ENCODE measurements at places on chromosomes 1 and 21.

- DNase-seq = no peak
- H3K27me3 ChIP-seq = no peaks in the 10 kb centered on the region
- no peak overlapping the region for H3K27ac ChIP-seq
- no peak overlapping the region for H3K4me3 ChIP-seq
- H3K36me3 ChIP-seq = no peaks in the 10 kb centered on the region
- no peaks in the 10 kb centered on the region for H3K4me1 ChIP-seq
Measured at GRCh38 chr21:26795866-26796329, 49.3 kb downstream of the ADAMTS1 start.

DNA sequence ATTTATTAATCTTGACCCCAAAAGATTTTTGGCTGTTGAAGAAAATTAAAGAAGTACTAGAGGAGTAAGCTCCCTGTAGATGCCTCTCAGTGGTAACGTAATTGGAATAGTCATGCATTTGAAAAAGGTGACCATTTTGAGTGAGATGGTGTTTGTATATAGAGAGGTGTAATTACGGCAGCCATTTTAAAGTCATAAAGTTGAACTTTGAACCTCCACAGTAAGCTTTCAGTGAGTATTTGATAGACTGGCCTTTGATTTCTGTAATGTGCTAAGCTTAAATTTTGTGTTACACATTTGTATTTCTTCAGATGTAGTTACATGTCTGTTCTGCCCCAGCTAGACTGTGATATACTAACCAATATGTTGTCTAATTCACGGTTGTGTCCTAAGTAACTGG lies 21.5 kb upstream of the TMCO2 start:
- H3K36me3 ChIP-seq = peaks cover 21% of the 10 kb centered on the region
- H3K27me3 ChIP-seq = no peaks in the 10 kb centered on the region
- H3K4me3 ChIP-seq = no peak overlapping the region
- H3K27ac ChIP-seq = no peak overlapping the region
- no peak for DNase-seq

DNA sequence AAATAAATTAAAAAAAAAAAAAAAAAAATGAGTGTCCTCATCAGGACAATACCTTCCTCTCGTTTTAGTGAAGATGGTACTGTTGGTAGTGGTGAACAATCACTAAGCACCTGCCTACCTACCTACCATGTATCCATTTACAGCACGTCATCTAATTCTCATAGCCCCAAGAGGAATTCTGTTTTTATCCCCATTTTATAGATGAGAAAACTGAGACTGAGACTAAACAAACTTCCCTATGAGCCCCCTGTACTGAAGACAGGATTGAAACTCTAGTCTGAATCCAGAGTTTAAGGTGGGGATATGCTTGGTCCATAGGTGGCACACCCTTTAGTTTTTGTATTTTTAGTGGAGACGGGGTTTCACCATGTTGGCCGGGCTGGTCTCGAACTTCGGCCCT lies 17.3 kb upstream of the THEMIS2 start:
- peaks cover 12% of the 10 kb centered on the region for H3K36me3 ChIP-seq
- no peaks in the 10 kb centered on the region for H3K27me3 ChIP-seq
- H3K27ac ChIP-seq = no peak overlapping the region
- H3K4me3 ChIP-seq = no peak overlapping the region
- no peak for DNase-seq

- no peak overlapping the region for H3K27ac ChIP-seq
- no peak overlapping the region for H3K4me3 ChIP-seq
- peaks cover 9% of the 10 kb centered on the region for H3K4me1 ChIP-seq
- DNase-seq = no peak
- no peaks in the 10 kb centered on the region for H3K27me3 ChIP-seq
Measured at GRCh38 chr1:27770293-27770830, 2.7 kb upstream of the STX12 start.

DNA sequence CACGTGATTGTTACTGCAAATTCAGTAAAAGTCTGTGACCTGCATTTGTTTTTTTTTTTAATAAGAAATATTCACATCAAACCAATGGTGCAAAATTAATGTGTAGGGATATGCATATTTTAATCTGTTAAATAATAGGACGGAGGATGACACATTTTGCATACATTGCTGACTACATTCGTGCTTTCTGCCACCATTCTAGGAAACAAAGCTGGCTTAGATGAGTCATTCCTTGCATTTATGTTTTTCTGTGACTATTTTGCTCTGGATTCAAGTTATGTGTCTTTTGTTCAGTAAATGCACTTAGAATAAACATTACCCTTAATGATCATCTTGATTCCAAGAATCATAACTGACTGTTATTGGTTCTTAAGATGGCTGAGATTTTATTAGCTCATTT lies 23.9 kb upstream of the CYYR1 start:
- no peaks in the 10 kb centered on the region for H3K36me3 ChIP-seq
- H3K4me3 ChIP-seq = no peak overlapping the region
- no peaks in the 10 kb centered on the region for H3K4me1 ChIP-seq
- H3K27ac ChIP-seq = no peak overlapping the region

DNA sequence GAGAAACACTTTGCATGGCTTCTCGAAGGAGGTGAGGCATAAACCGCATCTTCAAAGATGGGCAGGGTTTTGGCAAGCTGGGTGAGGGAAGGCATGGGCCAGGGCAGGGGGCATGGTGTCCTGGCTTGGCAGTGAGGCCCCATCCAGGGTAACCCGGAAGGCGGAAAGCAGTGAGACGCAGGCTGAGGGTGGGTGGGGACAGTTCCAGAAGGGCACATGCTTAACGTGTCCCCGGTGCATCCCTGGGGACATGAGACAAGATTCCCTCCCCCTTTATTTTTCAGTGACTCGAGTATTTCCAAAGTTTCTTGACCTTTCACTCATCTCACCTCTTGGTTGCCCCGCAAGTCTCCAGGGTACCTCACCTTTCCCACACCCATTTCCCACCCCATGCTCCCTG lies 122.8 kb upstream of the SLC25A33 start:
- no peak for DNase-seq
- peaks cover 3% of the 10 kb centered on the region for H3K36me3 ChIP-seq
- H3K27me3 ChIP-seq = peaks cover 9% of the 10 kb centered on the region
- H3K27ac ChIP-seq = no peak overlapping the region

DNA sequence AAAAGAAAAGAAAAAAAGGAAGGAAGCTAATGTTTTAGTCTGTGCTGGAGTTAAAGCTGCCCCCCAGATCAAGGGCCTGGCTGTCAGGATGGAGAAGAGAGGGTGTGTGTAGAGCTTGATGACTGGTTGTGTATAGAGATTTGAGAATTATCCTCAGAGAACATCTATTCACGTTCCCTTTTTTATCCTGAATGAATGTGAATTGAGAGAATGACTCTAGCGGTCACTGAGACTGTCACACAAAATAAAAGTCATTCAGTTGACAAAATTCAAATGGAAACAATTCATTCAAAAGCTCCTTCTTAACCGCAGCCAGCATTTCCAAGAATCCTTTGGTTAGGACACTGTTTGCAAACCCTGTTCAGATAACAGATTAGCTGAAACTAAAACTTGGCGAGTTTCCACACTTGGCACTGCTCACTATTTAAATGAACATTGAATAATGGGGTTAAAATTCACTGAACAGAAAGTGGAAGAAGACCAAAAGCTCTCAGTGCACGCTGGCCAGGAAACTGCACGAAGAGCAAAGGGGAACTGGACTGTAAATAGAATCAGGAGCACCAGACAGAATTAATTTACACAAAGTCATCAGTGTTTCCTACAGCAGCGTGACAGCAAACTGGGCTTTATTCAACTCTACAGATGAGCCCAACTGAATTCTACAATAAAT lies 13.6 kb upstream of the FAM89A start:
- no peaks in the 10 kb centered on the region for H3K4me1 ChIP-seq
- H3K36me3 ChIP-seq = no peaks in the 10 kb centered on the region
- no peak overlapping the region for H3K4me3 ChIP-seq
- DNase-seq = no peak
- H3K27me3 ChIP-seq = peaks cover 8% of the 10 kb centered on the region

- H3K36me3 ChIP-seq = peaks cover 35% of the 10 kb centered on the region
- no peak for DNase-seq
- H3K27me3 ChIP-seq = no peaks in the 10 kb centered on the region
- no peak overlapping the region for H3K4me3 ChIP-seq
- peaks cover 19% of the 10 kb centered on the region for H3K4me1 ChIP-seq
- no peak overlapping the region for H3K27ac ChIP-seq
Measured at GRCh38 chr1:229596925-229597699, 28.8 kb downstream of the TAF5L start.

DNA sequence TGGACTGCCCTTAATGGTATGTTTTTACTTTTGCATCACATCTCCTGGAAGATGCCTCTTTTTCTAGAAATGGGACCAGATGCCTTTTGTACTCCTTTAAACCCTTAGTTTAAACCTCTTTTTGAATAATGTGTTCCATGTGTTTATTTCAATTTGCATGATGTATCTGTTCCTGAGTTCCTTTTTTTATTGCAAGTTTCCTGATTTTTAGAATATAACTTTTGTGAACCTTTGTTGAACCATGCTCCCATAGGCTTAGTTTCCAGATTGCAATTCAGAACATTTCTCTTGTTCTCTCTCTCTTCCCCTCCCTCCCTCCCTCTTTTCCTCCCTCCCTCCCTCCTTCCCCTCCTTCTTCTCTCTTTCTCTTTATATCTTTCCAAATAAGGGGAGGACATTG lies 81.9 kb downstream of the RGL1 start:
- peaks cover 10% of the 10 kb centered on the region for H3K27me3 ChIP-seq
- no peak overlapping the region for H3K4me3 ChIP-seq
- H3K27ac ChIP-seq = no peak overlapping the region
- H3K4me1 ChIP-seq = peaks cover 32% of the 10 kb centered on the region

DNA sequence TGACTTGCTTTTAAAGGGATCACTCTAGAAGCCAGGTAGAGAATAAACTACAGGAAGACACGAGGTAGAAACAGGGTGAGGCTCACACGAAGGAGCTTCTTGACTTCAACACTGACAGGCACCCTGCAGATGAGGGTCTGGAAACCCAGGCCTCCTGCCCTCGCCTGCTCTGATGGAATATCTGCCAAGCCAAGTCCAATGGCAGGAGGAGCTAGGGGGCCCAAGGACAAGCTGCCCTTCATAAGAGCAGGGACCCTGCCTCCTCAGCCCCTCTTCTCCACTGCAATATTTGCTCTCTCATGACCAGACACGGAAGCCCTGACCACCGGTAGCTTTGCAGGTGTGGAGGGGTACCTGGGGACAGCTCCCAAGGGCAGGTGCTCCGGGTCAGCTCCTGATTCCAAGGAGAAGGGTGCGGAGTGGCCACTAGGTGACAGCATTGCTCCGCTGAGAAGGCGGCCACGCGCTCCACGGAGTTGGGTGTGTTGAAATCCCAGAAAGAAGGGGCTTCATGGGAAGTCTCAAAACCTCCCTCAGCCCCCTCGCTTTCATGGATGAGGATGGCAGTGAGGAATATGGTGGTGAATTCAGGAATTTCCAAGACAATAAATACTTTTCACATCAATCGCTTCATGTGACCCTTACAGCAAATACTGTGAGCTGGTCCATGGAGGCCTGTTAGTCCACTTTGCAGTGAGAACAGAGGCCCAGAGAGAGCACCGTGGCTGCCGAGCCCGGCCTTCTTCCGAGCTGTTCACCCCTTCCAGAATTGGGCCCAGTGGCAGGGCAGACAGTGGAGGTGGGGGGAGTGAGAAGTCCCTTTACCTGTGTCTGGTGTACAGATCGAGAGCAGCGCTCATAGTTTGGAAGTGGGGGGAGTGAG lies 33.2 kb upstream of the PAX7 start:
- H3K27ac ChIP-seq = no peak overlapping the region
- peaks cover 2% of the 10 kb centered on the region for H3K36me3 ChIP-seq
- DNase-seq = no peak

DNA sequence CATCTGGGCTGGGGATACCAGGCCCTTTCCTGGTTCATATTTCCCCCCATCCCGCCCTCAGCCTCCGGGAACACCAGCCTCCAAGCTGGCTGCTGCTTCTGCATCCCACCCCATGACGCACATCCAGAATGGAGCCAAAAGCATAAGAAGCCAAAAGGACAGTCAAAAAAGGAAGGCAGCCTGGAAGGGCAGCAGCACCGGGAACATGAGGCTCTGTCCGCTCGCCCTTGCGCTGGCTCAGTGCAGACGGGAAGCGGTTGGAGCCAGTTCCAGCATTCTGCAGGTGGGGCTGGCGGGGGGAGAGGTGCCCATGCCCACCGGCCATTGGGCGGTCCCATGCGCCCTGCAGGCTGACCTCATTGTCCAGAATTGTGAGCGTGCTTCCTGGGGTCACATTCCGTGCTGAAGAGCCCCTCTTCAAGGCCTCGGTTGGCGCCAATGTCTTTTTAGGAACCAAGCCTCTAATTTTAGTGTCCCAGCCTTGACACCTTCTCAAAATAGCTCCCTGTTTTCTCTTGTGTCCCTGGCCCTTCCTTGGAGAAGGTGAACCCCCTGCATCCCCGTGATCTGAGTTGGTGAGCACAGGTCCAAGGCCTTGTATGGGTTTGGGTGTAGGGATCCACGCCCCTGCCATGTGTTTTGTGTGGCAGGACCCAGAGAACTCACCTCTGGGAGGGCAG lies 28.4 kb upstream of the NPPB start:
- no peaks in the 10 kb centered on the region for H3K36me3 ChIP-seq
- H3K4me1 ChIP-seq = no peaks in the 10 kb centered on the region
- no peak overlapping the region for H3K4me3 ChIP-seq
- DNase-seq = no peak
- H3K27ac ChIP-seq = no peak overlapping the region

DNA sequence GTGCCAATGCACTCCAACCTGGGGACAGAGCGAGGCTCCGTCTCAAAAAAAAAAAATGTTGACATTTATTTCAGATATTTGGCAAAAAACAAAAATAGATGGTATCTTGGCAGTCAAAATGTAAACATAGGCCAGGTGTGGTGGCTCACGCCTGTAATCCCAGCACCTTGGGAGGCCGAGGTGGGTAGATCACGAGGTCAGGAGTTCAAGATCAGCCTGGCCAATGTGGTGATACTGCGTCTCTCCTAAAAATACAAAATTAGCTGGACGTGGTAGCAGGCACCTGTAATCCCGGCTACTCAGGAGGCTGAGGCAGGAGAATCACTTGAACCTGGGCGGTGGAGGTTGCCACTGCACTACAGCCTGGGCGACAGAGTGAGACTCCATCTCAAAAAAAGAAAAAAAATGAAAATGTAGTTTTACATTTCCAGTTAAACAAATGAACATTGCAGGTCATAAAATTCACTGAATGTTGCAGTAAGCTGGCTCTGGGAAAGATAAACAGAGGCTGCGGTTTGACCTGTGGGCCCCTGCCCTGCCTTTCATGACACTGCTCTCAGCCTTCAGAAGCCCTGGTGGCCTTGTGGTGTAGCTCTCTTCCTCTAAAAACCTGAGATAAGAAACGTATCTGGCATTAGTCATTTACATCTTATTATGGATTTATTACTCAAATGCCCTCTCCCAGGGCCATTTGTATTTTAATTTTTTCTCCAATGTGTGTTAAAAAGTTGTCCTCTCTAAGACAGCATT lies 12.2 kb upstream of the SLC44A3 start:
- peaks cover 20% of the 10 kb centered on the region for H3K27me3 ChIP-seq
- no peak overlapping the region for H3K4me3 ChIP-seq
- H3K36me3 ChIP-seq = no peaks in the 10 kb centered on the region
- no peak for DNase-seq
- H3K27ac ChIP-seq = no peak overlapping the region
- peaks cover 5% of the 10 kb centered on the region for H3K4me1 ChIP-seq

- no peak overlapping the region for H3K27ac ChIP-seq
- H3K4me3 ChIP-seq = no peak overlapping the region
- no peak for DNase-seq
- peaks cover 5% of the 10 kb centered on the region for H3K36me3 ChIP-seq
- H3K4me1 ChIP-seq = peaks cover 18% of the 10 kb centered on the region
Measured at GRCh38 chr1:172382990-172383389, 37.5 kb upstream of the C1orf105 start.

Measured in central memory CD8-positive, alpha-beta T cell (primary cell).